ENCODE measurements at places on chromosomes 1 and 21.
A peak's percentile ranks its signal among the peaks of the same experiment; 100 is the strongest.

- DNase-seq: no peak
Observed at GRCh38 chr1:44673675-44674112, 587 bp downstream of the TMEM53 start.

DNA sequence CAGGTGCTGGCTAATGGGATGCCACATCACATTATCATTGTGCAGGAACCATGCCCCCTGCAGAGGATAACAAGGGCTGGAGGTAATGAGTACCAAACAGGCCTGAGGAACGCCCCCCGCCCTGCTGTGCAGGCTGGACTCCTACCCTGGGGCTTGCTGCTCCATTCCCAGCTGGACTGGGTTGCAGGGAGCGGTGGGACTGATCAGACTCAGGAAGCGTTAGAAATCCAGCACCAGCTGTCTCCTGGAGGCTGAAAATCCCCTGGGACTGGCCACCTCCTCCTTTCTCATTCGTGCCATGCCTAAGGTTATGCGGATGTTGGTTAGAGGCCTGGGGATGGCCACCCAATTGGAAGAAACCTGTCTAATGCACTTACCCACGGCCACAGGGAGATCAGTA is 36.9 kb upstream of the POU3F1 start:
- DNase-seq: no peak

DNA sequence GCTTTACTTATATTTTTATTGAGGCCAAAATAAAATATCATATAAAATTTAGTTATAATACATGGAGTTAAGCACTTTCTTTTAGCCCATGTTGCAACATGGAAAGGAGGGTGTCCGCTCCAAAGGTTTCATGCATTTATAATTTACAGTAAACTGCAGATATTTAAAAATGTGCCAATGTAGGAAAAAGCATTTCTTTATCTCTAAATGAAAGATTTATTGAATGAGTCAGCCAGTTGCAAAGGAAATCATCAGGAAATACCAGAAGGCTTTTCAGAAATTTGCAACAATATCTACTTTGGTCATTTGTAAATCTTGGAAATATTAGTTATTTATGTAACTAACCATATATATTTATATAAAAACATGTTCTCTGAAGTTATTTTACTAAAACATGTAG is 12.1 kb downstream of the ATP6V1G3 start:
- DNase-seq: no peak

DNA sequence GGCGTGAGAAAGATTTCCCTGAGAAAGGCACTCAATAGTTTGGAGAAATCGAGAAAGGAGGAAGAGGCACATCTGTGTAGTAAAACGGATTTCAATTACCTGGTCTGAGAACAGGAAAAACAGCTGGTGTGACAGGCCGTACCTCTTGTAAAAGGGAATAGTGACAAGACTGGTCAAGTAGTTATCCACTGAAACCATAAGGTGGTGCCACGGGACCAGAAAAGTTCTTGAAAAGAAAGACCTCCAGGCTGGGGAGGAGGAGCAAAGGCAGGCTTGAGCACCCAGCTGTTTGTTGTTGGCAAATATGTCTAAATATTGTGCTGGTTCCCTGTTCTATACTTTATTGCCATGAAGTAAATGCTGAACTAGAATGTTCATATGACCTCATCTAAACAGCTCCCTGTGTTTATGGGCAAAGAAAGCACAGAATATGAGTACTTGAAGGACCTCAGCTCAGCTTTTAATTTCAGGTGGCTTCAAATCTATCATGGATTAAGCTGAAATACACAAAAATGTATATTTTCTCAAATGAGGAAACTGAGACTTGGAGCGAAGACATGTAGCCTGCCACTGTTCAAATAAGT is 4.0 kb downstream of the HAO2 start:
- peak; percentile 83 for DNase-seq

GRCh38 chr1:50779801-50780200 is 180.3 kb downstream of the FAF1 start:
- no peak for DNase-seq

DNA sequence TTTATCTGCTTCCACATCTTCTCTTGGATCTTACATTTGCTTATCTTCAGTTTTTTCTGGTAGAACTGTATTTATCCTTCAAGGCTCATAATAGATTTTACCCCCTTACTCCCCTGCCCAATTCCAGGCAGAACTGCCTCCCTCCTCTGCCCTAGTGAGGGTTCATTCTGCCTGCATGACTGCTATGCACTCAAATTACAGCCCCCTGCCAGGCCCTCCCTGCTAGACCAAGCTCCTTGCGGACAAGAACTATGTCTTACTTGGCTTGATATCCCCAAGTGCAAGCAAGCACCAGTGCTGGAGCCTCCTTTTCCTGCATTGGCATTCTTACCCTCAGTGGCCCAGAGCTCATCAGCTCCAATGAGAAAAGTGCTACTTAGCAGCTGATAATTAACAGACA is 18.1 kb downstream of the MAPKAPK2 start:
- DNase-seq: peak; percentile 60

DNA sequence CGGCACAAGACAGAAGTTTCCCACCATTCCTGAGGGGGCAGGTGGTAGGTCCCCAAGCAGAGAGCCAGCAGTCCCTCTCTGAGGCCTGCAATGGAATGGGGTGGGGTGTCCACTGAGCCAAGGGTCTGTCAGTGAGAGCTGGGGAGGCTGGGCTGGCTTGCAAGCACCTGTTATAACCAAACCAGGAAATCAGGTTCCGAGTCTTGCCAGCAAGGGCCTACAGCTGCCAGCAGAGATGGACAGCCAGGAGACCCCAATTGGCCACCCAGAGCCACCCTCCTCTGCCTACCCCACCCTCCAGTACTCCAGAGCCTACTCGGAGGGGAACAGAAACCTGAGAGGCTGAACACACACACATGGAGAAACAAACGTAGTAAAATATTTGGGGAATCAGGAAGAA is 32.2 kb downstream of the PSEN2 start:
- DNase-seq: no peak

GRCh38 chr1:207309745-207310273 is 11.7 kb upstream of the CD55 start:
- peak; percentile 87 for DNase-seq

DNA sequence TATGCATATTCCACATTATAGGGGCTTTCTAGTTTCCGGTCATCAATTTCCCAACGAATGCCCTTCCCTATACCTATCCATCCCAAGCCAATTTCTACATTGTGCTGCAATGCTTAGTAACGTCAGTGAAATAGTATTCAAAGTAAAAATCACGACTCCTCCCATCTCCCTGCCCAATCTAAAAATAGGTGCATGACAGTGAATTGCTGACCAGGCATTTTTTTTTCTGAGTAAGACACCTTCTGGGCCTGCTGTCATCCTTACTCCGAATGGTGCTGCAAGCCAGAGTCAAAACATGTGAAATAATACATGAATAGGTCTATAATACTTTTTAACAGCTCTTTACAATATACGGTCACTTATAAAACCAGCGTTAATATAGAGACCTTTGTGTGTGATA is 120.2 kb downstream of the GREM2 start:
- no peak for DNase-seq

GRCh38 chr1:53987880-53988279 is 30.1 kb downstream of the LDLRAD1 start:
- DNase-seq: no peak

DNA sequence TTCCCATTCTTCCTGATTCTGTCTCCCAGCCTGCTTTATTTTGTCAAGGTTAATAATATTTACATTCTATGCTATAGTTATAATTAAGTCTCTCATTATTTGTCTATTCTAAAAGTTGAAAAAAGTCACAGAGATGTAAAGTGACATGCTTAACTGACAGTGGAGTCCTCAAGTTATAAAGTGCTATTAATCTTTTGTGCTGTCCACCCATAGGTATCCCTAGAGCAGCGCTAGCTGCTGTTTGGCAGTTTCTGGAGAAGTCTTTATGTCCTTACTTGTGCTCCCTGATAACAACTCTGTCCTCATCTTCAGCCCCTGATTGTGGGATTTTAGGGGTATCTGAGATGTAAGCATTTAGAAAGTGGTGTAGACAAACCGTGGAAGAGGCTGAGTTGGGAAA is 13.1 kb downstream of the BACH1 start:
- no peak for DNase-seq

DNA sequence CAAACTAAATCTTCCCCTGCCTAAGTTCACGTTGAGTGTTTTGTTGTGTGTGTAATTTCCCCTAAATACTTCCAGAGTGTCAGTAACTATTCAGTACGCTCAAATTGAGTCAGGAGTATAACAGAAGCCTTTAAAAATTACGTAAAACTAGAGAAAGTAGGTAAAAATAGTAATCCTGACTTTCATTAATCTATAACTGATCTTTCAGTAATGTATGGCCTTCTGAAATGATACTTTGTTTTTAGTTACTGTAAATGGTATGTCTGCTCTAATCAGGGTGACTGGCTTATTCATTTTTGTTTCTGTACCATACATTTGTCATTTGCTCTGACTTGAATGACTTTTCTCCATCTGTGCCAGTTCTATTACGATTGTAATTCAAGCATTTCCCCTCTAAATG is 29.4 kb downstream of the MIER1 start:
- no peak for DNase-seq

DNA sequence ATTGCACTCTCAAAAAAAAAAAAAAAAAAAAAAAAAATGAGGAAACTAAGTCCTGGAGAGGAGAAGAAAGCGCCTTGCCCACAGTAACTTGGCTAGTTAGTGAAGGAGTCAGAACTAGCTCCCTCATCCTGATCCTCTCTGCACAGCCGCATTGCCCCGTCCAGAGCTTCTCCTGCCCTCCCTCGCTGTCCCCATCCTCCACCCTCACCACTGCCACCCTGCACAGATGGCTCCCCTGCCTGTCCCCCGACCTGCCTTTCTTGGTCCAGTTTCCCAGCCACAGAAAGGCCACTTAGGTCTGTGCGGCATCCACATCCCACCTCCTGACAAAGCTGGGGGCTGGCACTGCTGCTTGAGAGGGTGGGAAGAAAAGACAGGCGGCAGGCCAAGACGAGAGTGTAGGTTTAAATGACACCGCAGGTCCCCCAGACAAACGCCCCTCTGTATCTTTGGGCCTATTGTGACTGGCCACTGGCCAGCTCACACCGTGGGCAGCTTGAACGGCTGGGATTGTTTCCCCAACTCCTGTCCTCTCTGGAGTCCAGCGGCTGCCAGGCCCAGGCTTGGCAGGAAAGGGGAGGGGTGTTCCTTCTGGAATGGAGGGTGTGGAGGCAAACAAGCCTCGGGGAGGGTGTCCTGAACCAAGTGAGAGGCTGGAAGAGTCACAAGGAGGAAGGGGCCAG is 20.2 kb downstream of the NCMAP start:
- no peak for DNase-seq

GRCh38 chr1:59570524-59570923 is 244.2 kb upstream of the HOOK1 start:
- DNase-seq: no peak

DNA sequence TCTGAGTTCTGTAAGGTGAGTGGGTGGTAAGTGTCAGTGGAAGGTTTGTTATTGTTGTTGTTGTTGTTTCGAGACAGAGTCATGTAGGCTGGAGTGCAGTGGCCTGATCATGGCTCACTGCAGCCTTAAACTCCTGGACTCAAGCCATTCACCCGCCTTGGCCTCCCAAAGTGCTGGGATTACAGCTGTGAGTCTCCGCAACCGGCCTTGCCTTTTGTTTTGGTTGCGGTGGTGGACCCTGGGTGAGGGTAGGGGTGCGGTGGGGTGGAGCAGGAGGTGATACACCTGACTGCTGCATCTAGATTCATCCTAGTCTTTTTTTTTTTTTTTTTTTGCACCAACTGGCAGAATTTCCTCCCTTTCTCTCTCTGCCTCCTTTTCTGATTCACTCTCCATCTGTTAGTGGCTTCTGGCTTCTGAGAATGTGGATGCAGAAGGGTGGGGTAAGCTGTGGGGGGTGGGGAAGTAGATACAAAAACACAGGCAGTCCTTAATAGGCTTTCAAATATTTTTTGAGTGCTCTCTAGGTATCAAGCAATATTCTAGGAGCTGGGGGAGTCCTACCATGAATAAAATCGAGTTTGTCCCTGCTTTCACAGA is 4.6 kb upstream of the GMEB1 start:
- DNase-seq: no peak

GRCh38 chr1:86616871-86617270 is 70.0 kb downstream of the CLCA4 start:
- no peak for DNase-seq

DNA sequence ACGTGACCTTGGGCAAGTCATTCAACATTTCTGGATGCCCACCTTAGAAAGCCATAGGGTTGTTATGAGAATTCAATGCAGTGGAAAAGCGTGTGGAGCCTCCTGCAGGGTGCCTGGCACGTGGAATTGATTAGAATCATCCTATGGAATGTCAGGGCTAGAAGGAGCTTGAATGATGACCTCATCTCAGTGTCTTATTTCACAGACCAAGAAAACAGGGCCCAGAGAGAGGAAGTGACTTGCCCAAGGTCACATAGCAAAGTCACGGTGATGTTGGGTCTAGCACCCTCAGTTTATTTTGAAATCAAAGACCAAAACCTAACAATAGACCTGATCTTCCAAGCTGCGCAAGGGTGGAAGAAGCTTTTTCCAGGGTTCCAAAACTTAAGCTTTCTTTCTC is 6.0 kb downstream of the TRABD2B start:
- DNase-seq: peak; percentile 56

GRCh38 chr1:54611621-54612020 is 11.7 kb downstream of the FAM151A start:
- DNase-seq: no peak

- DNase-seq: no peak
Observed at GRCh38 chr1:153769221-153769620, 6.0 kb upstream of the SLC27A3 start.

DNA sequence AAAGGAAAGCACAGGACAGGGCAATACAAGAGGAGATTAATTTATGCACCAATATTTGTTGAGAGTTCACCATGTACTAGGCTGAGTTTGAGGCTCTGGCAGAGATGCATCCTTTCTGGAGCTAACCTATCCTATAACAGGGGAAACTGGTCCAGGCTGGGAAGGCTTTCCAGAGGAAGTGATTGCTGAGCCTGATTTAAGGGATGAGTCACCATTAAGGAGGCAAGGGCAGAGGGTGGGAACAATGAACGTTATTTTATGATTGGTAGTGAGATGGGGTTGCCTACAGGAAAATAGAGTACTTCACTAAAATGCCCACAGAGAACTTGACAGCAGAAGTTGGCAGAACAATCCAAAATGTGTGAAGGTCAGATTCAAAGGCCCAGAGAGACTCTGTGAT is 141.4 kb downstream of the PLPP3 start:
- no peak for DNase-seq

DNA sequence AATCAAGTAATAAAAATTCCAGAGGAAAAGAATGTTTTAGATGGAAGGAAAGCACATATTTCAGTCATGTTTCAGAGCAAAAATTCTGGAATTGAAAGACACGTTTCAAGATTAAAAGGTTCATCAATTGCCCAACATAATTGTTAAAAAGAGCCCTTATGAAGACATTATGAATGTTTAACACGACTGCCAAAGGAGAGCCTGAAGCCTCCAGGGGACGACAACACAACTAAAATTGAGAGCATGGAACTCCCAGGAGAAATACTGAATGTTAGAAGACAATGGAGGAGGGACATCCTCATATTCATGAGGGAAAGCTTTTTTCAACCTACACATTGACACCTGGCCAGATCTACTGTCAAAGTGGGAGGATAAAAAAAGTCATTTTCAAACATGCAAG is 16.0 kb downstream of the OR2T11 start:
- no peak for DNase-seq
